ENCODE measurements at places on chromosomes 5 and 9. TPM values are rescaled to one million over a fixed set of nuclear protein-coding genes. Genes with fewer than 3 reads are reported as not detected.

Gene ECSCR
- total RNA-seq = 18.0 TPM

Gene KCNT1
- total RNA-seq = 3.9 TPM

- DNase-seq = no peak
These were observed 465.9 kb downstream of the CDH9 start for GRCh38 chr5:26572480-26572879.

GRCh38 chr5:1470762-1471211 is 25.5 kb upstream of the SLC6A3 start:
- peak; percentile 43 for DNase-seq
